ENCODE measurements at places on chromosomes 1 and 21.

- DNase-seq = no peak
Measured at GRCh38 chr1:170306948-170307347, 161.2 kb downstream of the NTMT2 start.

DNA sequence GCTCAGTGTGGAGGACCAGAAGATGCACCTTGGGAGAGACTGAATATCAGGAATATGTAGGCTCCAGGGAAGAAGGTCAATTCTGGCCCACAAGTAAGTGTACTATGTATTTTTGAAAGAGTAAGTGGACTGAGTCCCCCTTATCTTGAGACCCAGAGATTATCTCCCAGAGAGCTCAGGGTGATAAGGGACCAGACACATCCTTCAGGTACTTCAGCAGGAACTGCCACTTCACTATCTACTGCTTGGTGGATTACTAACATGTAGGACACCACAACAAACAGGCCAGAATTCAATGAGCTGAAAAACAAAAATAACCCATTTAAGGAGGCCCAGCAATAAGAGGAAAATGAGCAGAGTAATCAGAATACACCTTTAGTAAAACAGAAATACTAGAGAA lies 119.2 kb downstream of the ZNF644 start:
- no peak for DNase-seq

GRCh38 chr1:163397451-163398200 lies 75.9 kb downstream of the NUF2 start:
- no peak for DNase-seq

DNA sequence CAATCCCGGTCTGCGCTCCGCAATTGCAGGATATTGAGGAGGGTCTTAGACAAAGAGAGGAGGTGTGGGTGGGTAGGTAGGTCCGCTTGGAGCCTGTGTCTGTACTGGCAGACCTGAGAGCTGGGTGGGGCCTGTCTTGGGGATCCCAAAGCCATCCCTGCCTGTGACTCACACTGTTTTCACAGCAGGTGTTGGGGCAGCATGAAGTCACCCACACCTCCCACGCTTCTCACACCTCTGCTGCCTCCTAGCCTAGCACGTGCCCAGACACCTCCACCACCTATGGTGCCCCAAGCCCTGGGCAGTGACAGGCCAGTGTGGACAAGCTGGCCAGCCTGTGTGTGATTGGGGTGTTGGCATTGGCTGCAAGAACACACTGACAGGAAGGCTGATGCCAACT lies 65.7 kb upstream of the ECE1 start:
- no peak for DNase-seq

GRCh38 chr1:46098027-46098712 lies 34.3 kb downstream of the PIK3R3 start:
- peak; percentile 17 for DNase-seq
